ENCODE measurements at places on chromosomes 1 and 21. TPM values are rescaled to one million over a fixed set of nuclear protein-coding genes. Genes with fewer than 3 reads are reported as not detected.

Gene MPZL1
- total RNA-seq, result 5.1 TPM

Gene PODN
- not detected for total RNA-seq

Gene TAL1
- 0.85 TPM for total RNA-seq

Gene TPM3
- 363 TPM for total RNA-seq

Gene TAS1R1
- total RNA-seq, result not detected

Gene LBR
- 142 TPM for total RNA-seq
